ENCODE measurements at places on chromosomes 3 and 15. TPM values are rescaled to one million over a fixed set of nuclear protein-coding genes. Genes with fewer than 3 reads are reported as not detected.

DNA sequence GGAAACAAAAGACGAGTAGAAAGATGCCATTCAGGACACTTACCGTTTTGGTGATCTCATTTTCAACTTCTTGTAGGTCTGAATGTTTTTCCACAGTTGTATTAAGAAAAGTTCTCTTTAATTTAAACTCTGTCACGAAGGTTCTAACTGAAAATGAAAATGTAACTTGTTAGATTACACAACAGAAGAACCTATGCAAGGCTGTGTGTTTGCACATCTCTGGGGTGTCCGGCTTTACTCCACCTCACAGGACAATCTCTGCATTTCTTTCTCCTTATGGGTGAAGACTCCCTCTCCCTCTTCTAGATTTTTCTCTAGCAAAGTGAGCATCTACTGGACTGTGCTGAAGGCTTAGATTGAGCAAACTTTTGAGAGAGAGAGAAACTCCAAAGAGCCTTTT is 50.6 kb downstream of the HEG1 start:
- no peaks in the 10 kb centered on the region for H3K36me3 ChIP-seq
- H3K4me1 ChIP-seq = peaks cover 41% of the 10 kb centered on the region
- DNase-seq = no peak
- peak overlapping the region; percentile 94 for H3K27ac ChIP-seq
- no peak overlapping the region for H3K4me3 ChIP-seq
- no peaks in the 10 kb centered on the region for H3K27me3 ChIP-seq

GRCh38 chr15:63509955-63510940 is 5.9 kb downstream of the USP3 start:
- no peak overlapping the region for H3K27ac ChIP-seq
- peaks cover 46% of the 10 kb centered on the region for H3K4me1 ChIP-seq
- H3K36me3 ChIP-seq = no peaks in the 10 kb centered on the region
- H3K27me3 ChIP-seq = no peaks in the 10 kb centered on the region
- no peak overlapping the region for H3K4me3 ChIP-seq

DNA sequence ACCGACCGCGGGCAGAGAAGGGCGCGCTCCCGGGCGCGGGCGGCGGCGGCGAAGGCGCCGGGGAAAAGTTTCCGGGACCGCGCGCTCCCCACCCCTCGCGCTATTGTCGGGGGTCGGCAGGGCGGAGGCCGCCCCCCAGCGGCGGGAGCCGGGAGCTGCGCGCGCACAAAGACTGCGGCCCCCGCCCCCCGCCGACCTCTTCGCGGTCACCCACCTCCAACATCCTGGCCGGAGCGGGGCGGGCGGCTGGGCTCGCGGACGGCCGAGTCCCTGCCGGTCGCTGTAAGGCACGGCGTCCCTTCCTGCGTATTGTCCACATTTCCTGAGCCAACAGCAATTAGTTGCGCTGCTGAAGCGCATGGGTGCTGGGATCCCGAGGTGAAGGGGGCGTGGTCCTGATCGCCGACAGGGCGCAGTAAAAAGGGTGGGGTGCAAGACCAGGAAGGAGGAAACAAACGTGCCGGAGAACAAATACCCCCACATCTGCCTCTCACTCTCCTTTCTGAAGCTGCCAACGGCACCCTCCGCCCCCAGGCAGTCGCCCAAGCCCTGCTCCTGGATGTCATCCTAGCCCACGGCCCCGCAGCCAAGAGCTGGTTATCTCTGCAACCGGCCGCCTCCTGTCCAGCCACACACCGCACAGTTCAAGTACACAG is at the start of gene TMEM44:
Gene TMEM44, minus strand, starts transcription at position 71 of the 656 bp plus-strand sequence. CDS start 204 bp downstream, outside the sequence.
- peak within 1 kb of the TSS; percentile 69 for H3K4me3 ChIP-seq
- DNase-seq = peak; percentile 89
- no peaks in the 10 kb centered on the region for H3K36me3 ChIP-seq
- H3K4me1 ChIP-seq = no peaks in the 10 kb centered on the region
- H3K27me3 ChIP-seq = no peaks in the 10 kb centered on the region

- no peaks in the 10 kb centered on the region for H3K27me3 ChIP-seq
- no peaks in the 10 kb centered on the region for H3K36me3 ChIP-seq
- no peak overlapping the region for H3K27ac ChIP-seq
- no peaks in the 10 kb centered on the region for H3K4me1 ChIP-seq
- no peak for DNase-seq
Measured at GRCh38 chr15:58503139-58504027, 71.6 kb downstream of the LIPC start.

DNA sequence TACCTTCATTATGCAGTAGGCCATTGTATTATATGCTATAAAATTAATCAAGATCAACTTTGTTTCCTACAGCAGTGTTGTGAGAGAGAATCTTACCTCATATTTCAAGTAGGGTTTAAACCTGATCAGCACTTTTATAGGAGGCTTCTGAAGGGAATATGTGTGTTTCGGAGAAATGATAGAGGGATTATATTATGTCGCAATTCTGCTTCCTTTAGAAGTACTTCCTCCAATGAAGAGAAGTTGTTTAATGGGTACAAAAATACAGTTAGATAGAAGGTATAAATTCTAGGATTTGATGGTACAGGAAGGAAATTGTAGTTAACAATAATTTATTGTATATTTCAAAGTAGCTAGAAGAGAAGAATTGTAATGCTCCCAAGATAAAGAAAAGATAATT is 54.9 kb downstream of the NSUN3 start:
- no peaks in the 10 kb centered on the region for H3K36me3 ChIP-seq
- H3K4me3 ChIP-seq = no peak overlapping the region
- no peak for DNase-seq
- H3K4me1 ChIP-seq = no peaks in the 10 kb centered on the region

- DNase-seq = no peak
- no peaks in the 10 kb centered on the region for H3K36me3 ChIP-seq
- H3K4me3 ChIP-seq = no peak overlapping the region
- H3K4me1 ChIP-seq = no peaks in the 10 kb centered on the region
- no peak overlapping the region for H3K27ac ChIP-seq
- no peaks in the 10 kb centered on the region for H3K27me3 ChIP-seq
Measured at GRCh38 chr3:24004171-24004938, 59.3 kb downstream of the NR1D2 start.

DNA sequence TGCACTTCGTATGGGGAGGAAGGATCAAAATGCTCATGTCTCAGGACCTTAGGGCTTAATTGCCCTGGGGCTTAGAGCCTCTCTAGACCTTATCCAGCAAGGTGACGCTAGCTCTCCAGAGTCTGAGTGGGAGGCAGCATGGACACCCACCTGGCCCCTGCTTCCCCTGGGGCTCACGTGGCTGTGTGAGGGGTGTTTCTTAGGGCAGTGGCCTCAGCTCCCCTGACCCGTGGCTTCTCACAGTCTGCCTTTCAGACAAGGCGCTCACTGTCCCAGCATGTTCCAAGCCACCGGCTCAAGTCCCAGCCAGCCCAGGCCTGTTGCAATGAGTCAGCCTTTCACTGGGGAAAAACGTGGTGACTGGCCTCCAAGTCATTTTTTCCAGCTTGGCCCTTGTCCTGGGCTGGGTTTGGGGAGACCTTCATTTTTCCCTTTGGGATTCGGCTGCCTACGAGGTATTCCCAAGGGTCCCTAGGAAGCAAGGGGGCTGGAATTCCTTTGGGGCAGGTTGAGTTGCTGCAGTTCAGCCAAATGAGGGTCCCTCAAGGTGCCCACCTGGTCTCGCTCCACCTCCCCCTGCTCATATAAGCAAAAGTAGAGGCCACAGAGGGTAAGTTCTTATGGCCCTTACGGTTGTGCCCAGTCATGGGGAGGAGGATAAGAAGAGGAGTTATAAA is 15.7 kb downstream of the BHLHE40 start:
- H3K27me3 ChIP-seq = no peaks in the 10 kb centered on the region
- H3K4me1 ChIP-seq = peaks cover 7% of the 10 kb centered on the region

- H3K36me3 ChIP-seq = no peaks in the 10 kb centered on the region
- no peak for DNase-seq
- H3K4me1 ChIP-seq = no peaks in the 10 kb centered on the region
- H3K27ac ChIP-seq = no peak overlapping the region
- no peaks in the 10 kb centered on the region for H3K27me3 ChIP-seq
Measured at GRCh38 chr3:63064209-63064755, 189.1 kb upstream of the CADPS start.

DNA sequence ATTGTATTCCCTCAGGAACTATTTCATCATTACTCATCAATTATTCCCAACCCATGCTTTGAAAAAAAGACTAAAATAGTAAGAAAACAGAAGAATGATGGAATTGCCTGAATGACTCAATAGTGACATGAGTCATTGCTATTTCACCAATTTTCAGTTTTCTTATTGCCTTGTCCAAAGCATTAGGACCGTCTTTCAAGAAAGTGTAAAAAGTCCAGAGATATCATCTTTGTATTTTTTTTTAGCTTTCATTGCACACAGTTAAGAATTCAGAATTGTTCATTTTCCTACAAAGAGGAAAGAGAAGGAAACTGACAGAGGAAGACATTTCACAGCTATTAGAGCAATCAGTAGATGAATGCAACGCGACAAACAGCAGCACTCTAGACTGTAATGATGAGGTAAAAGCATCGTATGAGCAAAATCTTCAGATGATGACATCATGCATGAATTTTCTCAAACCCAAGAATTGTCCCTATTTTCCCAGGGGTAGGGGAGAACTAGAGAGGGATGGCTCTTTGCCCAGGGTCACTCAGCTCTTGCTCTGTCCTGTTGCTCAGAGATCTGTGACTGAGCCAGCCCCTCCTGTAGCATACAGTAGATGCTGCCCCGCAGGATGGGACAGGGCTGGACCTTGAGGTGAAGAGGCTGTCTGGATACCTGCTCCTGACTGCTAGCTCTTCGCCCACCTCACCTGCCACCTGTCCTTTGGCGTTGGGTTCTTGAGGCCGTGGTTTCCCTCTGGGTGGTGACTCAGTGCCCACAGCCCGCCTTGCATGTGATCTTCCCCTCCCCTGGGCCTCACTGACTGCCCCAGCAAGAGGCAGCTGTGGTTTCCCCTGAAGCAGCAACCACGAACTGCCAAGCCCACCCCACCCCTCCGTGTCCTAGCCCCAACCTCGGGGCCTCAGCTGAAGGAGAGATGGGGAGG is 84.8 kb downstream of the PPCDC start:
- H3K4me3 ChIP-seq = no peak overlapping the region
- H3K36me3 ChIP-seq = no peaks in the 10 kb centered on the region
- H3K27ac ChIP-seq = no peak overlapping the region
- peaks cover 25% of the 10 kb centered on the region for H3K4me1 ChIP-seq
- no peaks in the 10 kb centered on the region for H3K27me3 ChIP-seq

DNA sequence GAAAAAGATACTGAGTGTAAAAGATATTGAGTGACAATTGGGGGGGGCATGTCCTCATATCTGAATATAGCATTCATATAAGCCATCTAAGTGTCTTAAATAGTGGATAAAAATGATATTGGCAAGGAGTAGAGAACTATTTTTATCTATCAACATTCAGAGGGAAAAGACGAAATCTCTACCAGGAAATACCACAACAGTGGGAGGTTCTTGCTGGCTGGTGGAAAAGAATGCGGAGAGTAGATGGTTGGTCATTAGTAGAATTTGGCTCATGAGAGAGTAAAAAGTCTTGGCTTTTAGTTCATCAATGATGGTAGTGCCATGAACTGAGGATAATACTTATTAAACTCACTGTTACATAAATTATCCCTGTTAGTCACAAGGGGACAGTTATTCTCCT is 4.8 kb upstream of the TCF12 start:
- H3K4me1 ChIP-seq = peaks cover 11% of the 10 kb centered on the region
- no peaks in the 10 kb centered on the region for H3K27me3 ChIP-seq

DNA sequence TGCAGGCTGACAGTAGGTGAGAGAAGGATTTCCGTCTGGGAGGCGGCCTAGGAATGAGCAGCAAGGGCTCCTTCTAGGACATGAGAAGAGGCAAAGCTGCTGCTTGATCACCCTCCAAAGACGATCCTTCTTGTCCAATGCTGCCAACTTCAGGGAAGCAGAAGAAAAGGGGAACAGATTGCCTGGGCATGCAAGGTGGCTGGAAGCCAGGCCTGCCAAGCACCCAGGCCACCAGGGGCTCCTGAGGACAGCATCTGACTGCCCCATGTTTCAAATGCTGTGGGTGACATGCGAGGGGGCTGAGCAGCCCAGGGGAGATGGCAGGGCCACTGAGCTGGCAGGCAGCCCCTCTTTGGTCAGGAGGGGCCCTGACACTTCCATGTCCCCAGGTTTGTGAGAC is 3.3 kb upstream of the GRIP2 start:
- H3K4me3 ChIP-seq = no peak overlapping the region
- DNase-seq = no peak
- no peaks in the 10 kb centered on the region for H3K27me3 ChIP-seq
- H3K27ac ChIP-seq = no peak overlapping the region
- H3K36me3 ChIP-seq = no peaks in the 10 kb centered on the region
- no peaks in the 10 kb centered on the region for H3K4me1 ChIP-seq

GRCh38 chr3:184348057-184348382 is 10.6 kb downstream of the FAM131A start:
- DNase-seq = no peak
- H3K27ac ChIP-seq = peak overlapping the region; percentile 59
- no peak overlapping the region for H3K4me3 ChIP-seq
- peaks cover 27% of the 10 kb centered on the region for H3K4me1 ChIP-seq
- H3K36me3 ChIP-seq = no peaks in the 10 kb centered on the region
- no peaks in the 10 kb centered on the region for H3K27me3 ChIP-seq

- no peak overlapping the region for H3K27ac ChIP-seq
- H3K4me1 ChIP-seq = no peaks in the 10 kb centered on the region
- H3K36me3 ChIP-seq = no peaks in the 10 kb centered on the region
Measured at GRCh38 chr15:79644091-79644490, 212.0 kb downstream of the MINAR1 start.

GRCh38 chr3:51637941-51638471 is 33.0 kb upstream of the TEX264 start:
- no peaks in the 10 kb centered on the region for H3K27me3 ChIP-seq
- DNase-seq = peak; percentile 80
- H3K27ac ChIP-seq = peak overlapping the region; percentile 13

DNA sequence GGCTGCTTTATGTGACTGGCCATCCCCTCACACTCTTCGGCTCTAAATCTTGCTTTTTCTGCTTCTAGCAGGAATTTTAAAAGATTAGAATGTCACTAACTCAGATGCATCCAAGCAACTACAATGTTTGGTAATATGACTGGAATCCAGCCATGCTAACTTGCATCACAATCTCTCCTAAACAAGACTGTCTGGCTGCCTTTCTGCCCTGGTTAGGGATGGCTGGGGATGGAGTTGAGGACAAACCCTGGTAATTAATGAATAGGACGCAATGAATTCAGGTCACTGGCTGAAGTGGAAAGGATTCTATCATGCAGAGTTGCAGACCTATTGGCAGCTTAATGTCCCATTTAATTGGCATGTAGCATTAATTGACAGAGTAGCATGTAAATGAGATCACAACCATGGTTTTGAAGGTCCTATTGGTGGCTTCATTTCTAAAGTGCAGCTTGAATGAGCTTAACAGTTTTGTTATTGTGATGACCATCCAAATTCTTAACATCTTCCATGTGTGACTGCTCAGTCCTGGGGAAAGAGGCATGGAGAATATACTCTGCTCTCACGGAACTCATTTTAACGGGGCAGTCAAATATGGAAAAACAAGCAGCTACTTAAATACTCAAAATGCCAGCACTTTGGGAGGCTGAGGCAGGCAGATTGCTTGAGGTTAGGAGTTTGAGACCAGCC is 21.7 kb downstream of the NMNAT3 start:
- no peak overlapping the region for H3K4me3 ChIP-seq
- peak overlapping the region; percentile 86 for H3K27ac ChIP-seq
- H3K4me1 ChIP-seq = peaks cover 31% of the 10 kb centered on the region
- H3K36me3 ChIP-seq = no peaks in the 10 kb centered on the region

UROC1 gene
- total RNA-seq = 4.2 TPM

ADCY5 gene
- total RNA-seq = 5.3 TPM

ANP32A gene
- 81.8 TPM for total RNA-seq

RSL24D1 gene
- total RNA-seq = 96.7 TPM

ADAMTS17 gene
- 2.7 TPM for total RNA-seq

RHOV gene
- total RNA-seq = 1.2 TPM

FETUB gene
- total RNA-seq = 5.7 TPM

CCDC54 gene
- not detected for total RNA-seq

TMEM45A gene
- total RNA-seq = 82.6 TPM

STRIT1 gene
- total RNA-seq = 1.2 TPM

STAC gene
- total RNA-seq = 0.13 TPM
